ENCODE measurements at places on chromosomes 16 and 17.

- no peak for DNase-seq
Measured at GRCh38 chr17:47633996-47634395, 15.7 kb upstream of the KPNB1 start.

GRCh38 chr17:47703191-47703591 is 9.2 kb downstream of the TBKBP1 start:
- DNase-seq = no peak

- DNase-seq = no peak
Measured at GRCh38 chr17:4162775-4163466, 19.9 kb downstream of the CYB5D2 start.

DNA sequence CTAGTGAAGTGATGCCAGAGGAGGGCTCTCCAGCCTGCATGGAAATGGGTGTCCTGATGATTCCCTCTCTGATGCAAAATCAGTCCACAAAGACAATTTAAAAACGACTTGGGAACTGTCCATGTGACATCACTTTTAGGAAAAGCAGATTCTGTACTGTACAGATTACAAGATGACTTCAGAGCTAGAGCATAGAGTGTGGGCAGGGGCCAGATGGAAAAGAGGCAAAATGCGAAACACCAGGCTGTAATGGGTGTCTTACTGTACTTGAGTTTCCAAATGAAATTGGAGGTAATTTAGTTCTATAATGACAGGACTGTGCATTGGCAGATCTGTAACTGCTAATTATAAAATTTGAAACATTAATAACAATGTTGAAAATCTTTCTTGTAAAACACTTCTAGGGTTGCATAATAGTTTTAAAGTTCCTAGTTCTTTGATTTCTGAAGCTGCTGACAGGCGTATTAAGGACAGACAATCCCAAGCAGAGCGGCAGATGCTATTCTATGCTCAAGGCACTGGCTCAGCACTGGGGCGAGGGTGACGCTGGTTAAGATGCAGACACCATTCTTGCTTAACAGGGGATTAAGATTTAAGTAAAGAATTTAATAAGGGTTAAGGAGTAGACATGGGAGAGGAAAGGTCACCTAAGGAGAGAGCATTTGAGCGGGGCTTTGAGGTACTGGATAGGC is 29.6 kb downstream of the OGFOD1 start:
- no peak for DNase-seq

- DNase-seq = peak; percentile 48
Measured at GRCh38 chr17:11485336-11486100, 112.8 kb upstream of the DNAH9 start.

DNA sequence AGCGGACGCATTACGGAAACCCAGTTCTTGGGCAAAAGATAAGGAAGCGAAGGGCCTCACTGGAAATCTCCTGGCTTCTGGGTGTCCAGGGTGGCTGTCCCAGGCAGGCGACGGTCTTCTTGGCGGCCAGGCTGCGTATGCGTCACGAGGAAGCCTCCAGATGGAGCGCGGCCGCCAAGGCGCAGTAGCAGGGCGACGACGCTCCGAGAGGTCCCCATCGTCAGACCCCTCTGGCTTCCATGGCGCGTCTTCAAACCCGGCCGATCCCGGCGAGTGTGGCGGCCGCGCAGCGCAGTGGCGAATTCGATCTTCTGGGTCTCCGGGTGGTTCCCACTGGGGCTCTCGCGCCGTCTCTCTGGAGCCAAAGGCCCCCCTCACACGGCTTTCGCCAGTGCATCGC is 13.8 kb upstream of the ANKRD40CL start:
- DNase-seq = no peak

- DNase-seq = no peak
Measured at GRCh38 chr16:80670170-80670865, 129.5 kb downstream of the DYNLRB2 start.

GRCh38 chr17:78448356-78448993 is 70.0 kb downstream of the PGS1 start:
- DNase-seq = no peak

DNA sequence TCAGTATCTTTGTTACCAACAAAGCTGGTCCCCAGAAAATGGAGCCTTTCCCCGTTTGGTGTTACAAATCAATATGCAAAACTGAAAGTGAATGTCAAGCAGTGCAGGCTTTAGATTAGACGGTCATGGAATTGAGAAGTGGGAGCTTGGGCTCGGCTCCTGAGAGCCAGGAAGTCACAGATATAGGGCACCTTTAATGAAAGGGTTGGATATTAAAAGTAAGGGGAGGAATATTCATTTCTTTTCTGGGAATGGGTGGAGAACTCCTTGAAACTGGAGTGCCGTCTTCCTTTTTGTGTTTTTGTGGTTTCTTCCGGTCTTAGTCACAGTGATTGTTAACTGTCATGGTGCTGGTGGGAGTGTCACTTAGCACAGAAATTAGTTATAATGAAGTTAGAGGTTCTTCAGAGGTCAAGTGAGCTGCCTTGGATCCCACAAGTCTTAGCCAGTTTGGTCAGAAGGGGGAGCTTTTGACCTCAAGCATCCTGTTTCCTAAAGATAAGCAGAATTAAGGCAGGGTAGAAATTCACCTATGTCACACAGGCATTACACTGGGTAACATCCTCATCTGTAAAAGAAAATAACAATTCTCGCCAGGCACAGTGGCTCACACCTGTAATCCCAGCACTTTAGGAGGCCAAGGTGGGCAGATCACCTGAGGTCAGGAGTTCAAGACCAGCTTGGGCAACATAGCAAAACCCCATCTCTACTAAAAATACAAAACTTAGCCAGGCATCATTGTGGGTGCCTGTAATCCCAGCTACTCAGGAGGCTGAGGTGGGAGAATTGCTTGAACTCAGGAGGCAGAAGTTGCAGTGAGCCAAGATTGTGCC is 9.6 kb upstream of the EIF1 start:
- DNase-seq = peak; percentile 74

GRCh38 chr16:12016291-12016947 is 39.9 kb downstream of the SNX29 start:
- no peak for DNase-seq

GRCh38 chr17:55561973-55562495 is 50.8 kb upstream of the SMIM36 start:
- no peak for DNase-seq

DNA sequence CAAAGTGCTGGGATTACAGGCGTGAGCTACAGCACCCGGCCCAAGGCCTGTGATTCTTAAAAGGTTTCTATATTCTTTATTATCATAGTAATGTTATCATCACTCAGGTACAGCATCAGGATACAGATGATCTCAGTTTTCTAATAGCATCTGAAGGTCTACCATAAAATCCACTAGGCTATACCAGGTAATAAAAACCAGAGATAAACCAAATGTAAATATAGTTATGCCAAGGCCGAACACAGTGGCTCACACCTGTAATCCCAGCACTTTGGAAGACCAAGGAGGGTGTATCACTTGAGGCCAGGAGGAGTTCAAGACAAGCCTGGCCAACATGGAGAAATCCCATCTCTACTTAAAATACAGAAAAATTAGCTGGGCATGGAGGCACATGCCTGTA is 53.8 kb downstream of the SYNRG start:
- no peak for DNase-seq

GRCh38 chr17:74455025-74455545 is 11.3 kb upstream of the CD300A start:
- DNase-seq = no peak

GRCh38 chr17:82245134-82246039 is 16.5 kb downstream of the SLC16A3 start:
- DNase-seq = peak; percentile 52

- DNase-seq = no peak
Measured at GRCh38 chr17:50205963-50206505, 4.6 kb upstream of the COL1A1 start.

- no peak for DNase-seq
Measured at GRCh38 chr17:73545109-73546032, 98.9 kb downstream of the SDK2 start.

- no peak for DNase-seq
Measured at GRCh38 chr17:69828087-69828486, 246.9 kb upstream of the KCNJ16 start.

DNA sequence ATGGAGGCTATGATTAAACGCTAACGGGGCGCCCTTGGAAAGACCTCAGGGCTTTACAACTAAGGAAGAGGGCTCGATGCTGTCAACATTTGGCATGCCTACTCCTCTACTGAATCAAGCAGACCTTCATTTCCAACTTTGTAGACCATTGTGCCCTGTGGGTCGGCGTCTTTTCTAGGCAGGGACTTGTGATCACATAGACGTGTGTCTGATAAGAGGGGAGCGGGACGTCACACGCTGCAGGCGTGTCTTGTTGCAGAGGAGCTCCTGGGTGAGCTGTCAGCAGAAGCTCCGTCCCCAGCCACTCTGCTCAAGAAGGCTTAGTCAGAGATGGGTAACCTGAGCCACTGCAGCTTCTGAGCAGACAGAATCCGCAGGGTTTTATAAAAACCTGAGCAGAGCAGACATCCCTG is 2.8 kb downstream of the MAPK8IP3 start:
- DNase-seq = no peak

- DNase-seq = no peak
Measured at GRCh38 chr17:57985675-57985974, 2.4 kb downstream of the VEZF1 start.

DNA sequence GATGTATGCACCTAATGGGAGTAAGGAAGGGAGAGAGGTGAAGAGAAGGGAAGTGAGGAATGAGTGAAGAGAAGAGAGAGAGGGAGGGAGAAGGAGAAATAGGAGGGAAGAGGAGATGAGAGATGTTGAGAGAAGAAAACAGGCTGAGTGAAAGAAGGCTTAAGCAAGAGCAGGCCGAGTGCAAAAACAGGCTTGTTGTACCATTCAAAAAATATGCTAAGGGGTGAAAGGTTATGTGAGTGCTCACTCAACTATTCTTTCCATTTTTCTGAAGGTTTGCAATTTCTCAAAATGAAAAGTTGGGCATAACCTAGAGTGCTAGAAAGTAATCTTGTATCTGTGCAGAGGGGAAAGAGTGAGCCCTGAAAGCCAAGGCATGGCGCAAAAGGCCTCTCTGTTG is 22.9 kb downstream of the RPGRIP1L start:
- no peak for DNase-seq

DNA sequence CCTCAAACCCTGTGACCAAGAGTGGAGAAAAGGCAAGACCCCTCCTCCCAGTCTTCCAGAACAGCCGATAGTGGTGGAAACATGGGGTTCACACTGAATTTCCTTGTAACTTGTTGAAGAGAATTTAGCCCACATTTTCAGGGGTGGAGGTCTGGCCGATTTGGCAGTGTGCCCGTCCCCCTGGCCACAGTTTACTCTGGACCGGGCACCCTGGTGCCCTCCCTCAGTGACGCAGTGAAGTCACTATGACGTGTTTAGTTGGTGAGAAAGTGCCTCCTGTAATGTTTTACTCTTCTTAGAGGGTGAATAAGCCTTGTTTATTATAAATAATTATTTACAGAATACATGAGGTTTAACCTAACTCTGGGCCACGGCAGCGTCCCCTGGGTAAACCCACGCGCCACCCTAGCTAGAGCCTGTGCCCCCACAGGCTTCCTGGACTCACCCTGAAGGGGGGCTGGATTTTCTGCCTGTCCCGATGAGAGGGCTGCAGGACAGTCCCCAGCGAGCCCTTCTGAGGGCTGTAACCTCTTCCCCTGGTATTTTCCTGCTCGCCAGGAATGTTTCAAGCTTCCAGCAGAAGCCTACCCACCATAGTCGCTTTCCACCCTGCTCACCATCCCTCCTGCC is 316.9 kb downstream of the SEC14L1 start:
- no peak for DNase-seq

- DNase-seq = peak; percentile 42
Measured at GRCh38 chr17:50328363-50329325, 17.3 kb upstream of the XYLT2 start.

DNA sequence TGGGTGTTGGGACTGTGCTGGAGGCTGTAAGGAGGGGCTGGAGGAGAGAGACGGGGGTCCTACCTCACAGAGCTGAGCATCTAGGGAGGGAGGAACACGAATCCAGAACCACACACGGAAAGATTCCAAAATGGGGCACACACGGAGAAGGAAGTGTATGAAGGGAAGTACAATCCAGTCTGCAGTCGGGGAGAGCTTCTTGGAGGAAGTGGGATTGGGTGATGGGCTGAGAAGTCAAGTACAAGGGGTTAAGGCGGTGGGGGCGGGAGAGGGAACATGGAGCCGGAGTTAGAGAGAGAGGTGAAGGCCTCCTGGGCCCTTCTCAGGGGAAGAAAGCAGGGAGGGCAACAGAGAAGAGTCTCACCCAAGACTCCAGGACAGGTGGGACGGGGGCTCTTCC is 107.5 kb upstream of the CREBBP start:
- no peak for DNase-seq

GRCh38 chr17:65130832-65131231 is 6.3 kb upstream of the RGS9 start:
- DNase-seq = no peak

- peak; percentile 39 for DNase-seq
Measured at GRCh38 chr17:60156746-60157145, 7.0 kb downstream of the CA4 start.

DNA sequence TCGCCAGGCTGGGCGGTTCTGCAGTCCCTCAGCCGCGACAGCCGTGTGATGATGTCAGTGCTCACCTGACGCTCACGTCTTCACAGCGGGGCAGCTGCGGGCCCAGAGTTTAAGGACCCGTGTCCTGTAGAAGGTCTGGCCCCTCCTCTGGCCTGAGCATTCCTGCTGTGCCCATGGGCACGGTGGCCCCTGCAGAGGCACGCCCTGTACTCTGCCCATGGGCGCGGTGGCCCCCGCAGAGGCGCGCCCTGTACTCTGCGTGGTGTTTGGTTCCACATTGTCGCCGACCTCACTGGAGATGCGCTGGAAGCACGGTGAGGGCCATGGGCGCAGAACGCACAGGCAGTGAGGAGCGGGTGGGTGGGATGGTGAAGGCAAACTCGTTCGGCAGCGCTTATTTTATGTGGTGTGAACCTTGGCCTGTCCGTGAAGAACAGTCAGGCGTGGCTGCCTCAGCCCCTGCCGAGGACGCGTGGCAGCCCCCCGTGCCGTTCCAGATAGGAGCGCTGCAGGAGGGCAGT is 122.0 kb downstream of the BANP start:
- DNase-seq = no peak

DNA sequence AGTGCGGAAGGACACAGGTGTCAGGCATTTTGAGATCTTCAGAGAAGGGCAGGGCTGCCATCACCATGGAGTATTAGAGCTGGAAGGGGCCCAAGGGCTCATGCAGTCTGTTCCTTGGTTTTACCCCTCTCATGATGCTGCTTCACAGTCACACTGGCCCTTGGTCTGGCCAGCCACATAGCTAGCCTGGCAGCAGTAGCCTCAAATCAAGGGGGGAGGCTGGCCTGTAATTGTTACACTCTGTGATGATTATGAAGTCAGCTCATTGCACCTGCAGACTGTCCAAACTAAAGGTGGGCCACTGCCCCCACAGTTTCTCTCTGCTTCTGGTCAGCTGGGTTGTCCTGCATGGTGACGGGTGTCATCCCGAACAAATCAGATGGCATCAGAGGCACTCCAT is at the start of gene FNDC8:
FNDC8 (plus strand) TSS at position 301 of the 400 bp plus-strand sequence; CDS start at position 380, 79 bp downstream.
- no peak for DNase-seq
